Karpas-422 (cell line): ENCODE measurements at places on chromosomes 6 and 20. TPM values are rescaled to one million over a fixed set of nuclear protein-coding genes. Genes with fewer than 3 reads are reported as not detected.

MUC21 gene
- not detected in 2 replicates for total RNA-seq

GPR63 gene
- total RNA-seq: not detected in 2 replicates

ATP5F1E gene
- total RNA-seq: 47.0 and 78.9 TPM in 2 replicates

ADGRG6 gene
- not detected in 2 replicates for total RNA-seq

CD93 gene
- not detected in 2 replicates for total RNA-seq

RHAG gene
- not detected in 2 replicates for total RNA-seq

BTN1A1 gene
- 0.22 TPM in 1 of 2 replicates, not detected in the other for total RNA-seq

BMP6 gene
- 0.07 TPM in 1 of 2 replicates, not detected in the other for total RNA-seq

FOXF2 gene
- not detected in 2 replicates for total RNA-seq

GLP1R gene
- total RNA-seq: not detected in 2 replicates
